Esophagus squamous epithelium (tissue), 5 donors: ENCODE measurements at places on chromosomes 2 and 18.

DNA sequence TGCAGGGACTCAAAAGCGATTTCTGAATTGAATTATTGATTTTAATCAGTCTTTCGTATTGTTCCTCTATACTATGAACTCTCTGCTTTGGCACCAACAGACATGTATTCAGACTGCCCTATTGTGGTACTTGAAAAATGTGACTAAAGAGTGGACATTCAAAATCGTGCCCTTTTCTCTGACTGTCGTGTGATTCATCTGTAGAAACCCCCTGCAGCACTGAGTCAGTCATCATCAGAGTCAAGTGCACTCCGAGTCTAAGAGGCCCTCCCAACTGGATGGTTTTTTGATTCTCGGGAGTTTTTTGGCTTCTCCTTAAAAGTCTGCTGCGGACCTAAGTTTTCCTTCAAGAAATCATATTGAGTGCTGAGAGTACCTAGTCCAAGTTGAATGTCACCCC lies 96.4 kb upstream of the FOSL2 start:
- no peak for DNase-seq

- DNase-seq = no peak
Observed at GRCh38 chr2:203352604-203353255, 24.5 kb downstream of the ABI2 start.

- DNase-seq = no peak
Observed at GRCh38 chr18:60053747-60054304, 154.0 kb downstream of the PMAIP1 start.

DNA sequence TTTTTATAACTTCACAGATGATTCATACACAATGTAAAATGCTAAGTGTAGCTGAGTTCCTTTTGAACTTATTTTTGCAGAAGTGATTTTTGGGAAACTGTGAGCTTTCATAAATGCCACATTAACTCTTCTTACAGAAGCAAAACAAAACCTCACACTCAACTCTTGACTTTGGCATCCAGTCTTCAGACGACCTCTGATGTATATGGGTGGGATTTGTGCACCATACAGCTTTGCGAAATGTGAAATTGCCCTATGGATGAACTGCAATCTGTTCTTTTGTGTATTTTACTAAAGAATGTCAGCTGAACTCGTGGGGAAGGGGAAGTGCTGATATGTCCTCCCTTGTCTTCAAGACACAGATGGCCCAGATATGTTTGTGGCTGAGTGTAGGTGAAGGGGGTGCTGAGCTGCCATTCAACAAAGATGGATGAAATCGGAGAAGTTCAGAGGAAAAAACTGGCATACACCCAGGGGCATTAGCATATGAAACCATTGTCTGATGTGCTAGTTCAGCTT lies 218.3 kb downstream of the PTGR3 start:
- DNase-seq = no peak

GRCh38 chr2:109013051-109013450 lies 24.0 kb upstream of the EDAR start:
- no peak for DNase-seq

DNA sequence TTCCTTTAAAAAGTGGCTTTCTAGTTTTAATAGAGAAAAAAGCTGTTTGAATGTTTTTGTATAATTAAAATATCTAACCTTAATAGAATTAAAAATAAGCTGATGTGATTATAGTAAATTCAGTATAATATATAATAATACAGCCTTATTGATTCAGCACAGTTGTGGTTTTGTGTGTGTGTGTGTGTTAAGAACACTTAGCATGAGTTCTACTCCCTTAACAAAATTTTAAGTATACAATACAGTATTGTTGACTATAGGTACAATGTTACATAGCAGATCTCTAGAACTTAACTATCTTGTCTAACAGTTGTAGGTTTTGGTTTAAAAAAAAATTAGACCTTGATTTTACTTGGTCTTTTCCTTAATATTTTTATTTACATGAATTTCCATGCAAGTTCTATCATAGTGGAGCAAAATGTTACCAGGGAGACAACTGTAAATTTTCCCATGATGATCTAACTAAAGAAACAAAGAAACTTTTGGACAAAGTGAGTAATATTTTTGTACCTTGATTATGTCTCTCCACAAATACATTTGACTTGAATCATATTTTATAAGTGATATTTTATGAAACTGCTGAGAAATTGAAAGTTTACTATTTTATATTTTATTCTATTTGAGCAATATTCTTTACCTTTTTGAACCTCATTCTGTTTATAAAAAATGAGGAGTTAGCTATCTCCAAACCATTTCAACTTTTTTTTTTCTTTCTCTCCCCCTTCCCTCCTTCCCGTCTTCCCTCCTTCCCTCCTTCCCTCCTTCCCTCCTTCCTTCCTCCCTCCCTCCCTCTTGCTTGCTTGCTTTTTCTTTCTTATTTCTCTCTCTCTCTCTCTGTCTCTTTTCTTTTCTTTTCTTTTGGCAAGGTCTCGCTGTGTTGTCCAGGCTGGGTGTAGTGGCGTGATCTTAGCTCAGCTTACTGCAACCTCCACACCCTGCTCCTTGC lies 46.3 kb downstream of the ZC3H6 start:
- no peak for DNase-seq

DNA sequence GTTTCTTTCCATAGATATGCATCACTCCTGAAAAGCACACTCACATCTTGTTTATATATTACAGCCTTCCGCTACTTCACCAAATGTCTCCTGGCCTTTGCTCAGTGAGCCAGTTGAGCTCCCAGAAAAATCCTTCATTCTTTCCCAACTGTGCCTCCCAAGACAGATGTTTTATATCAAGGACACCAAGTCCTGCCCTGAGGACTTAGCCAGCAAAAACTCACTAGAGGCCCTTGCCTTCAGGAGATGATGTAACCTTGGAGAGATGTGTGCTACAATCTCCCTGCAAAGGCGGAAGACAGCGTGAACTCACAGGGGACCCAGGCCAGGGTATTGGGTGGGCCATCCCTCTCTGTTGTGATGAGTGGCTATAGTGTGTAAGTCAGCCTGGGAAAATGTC lies 86.1 kb upstream of the CTAGE1 start:
- no peak for DNase-seq

- no peak for DNase-seq
Observed at GRCh38 chr2:70541481-70542020, 12.1 kb downstream of the TGFA start.

DNA sequence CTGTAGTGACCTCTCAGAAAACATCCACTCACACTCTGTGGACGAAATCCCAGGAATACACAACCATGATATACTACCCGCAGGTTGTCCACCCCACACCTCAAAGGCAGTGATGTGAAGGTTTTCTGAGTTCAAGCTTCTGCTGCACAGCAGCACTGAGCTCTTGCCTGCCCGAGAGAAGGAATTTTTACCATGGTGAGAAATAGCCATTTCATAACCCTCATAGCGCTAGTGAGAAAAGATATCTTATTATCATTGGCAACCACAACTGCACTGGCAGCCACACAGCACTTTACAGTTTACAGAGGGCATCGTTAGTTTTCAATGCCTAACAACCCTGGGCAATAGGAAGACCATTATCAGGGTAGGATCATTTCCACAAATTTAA lies 36.9 kb downstream of the NAPG start:
- DNase-seq = no peak
